CD4-positive, alpha-beta T cell treated with Interleukin-12 subunit alpha and Interleukin-12 subunit beta, for 1 hour (primary cell): ENCODE measurements at places on chromosomes 12 and 14.

DNA sequence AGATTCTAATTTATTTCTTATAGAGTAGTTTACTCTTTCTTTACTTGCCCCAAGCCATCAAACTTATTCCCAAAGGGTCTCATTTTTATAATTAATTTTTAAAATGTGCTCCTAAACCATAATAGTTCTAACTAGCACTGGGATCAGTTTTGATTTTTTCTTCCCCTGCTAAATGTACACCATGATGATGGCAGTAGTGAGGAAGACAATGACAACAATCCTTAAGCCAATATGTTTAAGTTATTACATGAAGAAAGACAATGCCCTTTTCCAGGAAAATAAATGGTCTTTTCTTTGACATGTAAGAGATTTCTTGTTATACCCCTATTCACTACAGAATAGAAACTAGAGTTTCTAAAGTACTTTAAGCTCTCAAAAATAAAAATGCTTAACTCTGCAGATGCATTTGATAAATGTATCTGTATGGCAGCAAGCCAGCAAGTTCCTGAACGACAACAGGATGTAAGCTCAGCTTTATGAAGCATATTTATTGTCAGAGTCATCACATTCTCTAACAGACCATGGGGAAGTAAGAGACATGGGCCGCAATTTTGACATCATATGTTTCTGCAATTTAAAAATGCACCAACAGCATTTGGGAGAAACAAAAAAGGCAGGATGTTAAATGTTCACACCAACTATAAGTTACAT lies 36.0 kb upstream of the SNX6 start:
- DNase-seq = peak; percentile 39

DNA sequence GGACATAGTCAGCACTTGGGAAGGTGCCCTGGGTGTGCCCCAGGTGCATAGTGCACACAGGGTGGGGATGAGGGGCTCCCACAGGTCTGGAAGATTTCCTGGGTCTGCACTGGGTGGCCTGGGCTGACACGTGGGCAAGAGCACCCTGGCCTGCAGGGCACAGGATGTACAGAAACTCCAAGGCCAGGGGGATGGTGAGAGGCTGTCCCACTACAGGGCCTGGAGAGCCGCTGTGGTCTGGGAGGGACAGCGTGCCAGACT lies 35.8 kb upstream of the PPP1R13B start:
- no peak for DNase-seq

GRCh38 chr14:21852061-21852664 lies 178.5 kb upstream of the OR4E1 start:
- DNase-seq = peak; percentile 72

GRCh38 chr12:69119770-69120169 lies 119.6 kb upstream of the CPSF6 start:
- no peak for DNase-seq

DNA sequence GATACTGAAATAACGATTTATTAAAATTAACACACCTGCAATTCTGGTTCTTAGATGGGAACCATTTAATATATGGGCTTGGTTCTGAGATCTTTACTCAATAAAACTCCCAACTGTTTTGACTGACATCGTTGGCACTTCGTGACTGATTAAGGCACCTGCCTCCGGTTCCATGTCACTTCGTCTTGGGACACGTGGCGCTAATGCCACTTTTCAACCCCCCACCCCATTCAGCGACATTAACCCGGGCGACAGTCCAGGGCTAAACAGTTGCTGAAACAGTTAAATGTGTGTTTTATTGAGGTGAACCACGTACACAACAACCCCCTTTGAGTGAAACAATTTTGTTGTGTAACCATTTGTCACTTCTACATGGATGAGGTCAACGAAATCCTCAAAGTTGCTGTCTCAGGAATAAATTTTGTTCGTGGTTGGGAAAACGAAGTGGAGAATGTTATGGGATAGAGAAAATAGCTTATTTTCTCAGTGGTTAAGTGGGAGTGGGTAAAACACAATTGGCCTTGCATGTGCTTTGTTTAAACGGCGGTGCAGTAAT lies 9.9 kb upstream of the SLC38A2 start:
- no peak for DNase-seq

DNA sequence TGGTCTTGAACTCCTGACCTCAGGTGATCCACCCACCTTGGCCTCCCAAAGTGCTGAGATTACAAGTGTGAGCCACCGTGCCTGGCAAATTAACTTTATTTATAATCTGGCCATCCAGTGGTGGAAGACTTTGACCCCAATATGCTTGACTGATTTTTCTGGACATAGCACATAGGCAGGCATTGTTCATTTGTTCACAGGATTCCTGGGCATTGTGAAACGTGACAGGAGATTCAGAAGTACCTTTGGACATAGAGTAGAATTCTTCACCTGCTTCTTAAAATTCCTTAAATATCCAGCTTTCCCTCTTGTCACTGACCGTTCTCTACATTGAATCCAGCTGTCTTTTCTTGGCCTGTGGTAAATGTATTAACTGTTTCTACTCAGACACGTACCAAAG lies 103.1 kb downstream of the SCN8A start:
- no peak for DNase-seq

GRCh38 chr14:23494223-23494622 lies 24.7 kb downstream of the NGDN start:
- no peak for DNase-seq

DNA sequence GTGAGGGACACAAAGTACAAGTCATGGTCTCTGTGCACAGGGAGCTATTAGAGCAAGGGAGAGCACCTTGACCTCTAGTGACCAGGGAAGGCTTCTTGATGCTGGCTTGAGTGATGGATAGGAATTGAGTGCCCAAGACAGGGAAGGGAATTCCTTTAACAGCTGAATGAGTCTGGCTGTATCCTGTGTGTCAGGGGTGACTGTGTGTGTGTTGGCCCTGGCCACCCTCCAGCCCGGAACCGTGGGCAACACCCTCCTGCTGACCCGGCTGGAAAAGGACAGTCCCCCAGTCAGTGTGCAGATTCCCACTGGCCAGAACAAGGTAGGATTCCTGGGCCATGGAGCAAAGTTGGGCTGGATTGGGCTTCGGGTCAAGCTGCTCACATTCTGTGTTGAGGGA lies 5.5 kb upstream of the PFDN5 start:
- no peak for DNase-seq

- DNase-seq = peak; percentile 58
Observed at GRCh38 chr14:89027097-89027740, 202.8 kb downstream of the TTC8 start.

- no peak for DNase-seq
Observed at GRCh38 chr14:101973356-101973755, 9.0 kb downstream of the DYNC1H1 start.
